Kidney (tissue), 22 donors: ENCODE measurements at places on chromosomes 2 and 18.

- DNase-seq: no peak
Observed at GRCh38 chr2:218229239-218229638, 12.2 kb downstream of the ARPC2 start.

DNA sequence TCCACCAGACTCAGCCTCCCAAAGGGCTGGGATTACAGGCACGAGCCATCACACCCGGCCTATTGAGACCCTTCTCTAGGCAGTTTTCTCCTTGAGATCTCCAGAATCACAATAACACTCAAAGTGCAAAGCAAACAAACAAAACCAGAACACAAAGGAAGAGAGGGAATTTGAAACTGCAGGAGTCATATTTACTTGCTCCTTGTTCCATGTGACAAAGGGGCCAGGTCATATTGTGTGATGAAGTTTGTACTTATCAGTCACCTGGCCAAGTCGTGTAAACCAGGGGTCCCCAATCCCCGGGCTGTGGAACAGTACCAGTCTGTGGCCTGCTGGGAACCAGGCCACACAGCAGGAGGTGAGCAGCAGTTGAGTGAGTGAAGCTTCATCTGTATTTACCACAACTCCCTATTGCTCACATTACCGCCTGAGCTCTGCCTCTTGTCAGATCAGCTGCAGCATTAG, 26.5 kb downstream of the SCYGR8 start:
- DNase-seq: no peak

GRCh38 chr18:54774423-54774822, 53.9 kb upstream of the RAB27B start:
- DNase-seq: no peak

GRCh38 chr2:102340778-102341177, 14.8 kb upstream of the IL18R1 start:
- DNase-seq: no peak

GRCh38 chr18:58762781-58763171, 91.5 kb downstream of the MALT1 start:
- DNase-seq: no peak

GRCh38 chr2:216130346-216130971, 21.3 kb downstream of the XRCC5 start:
- DNase-seq: no peak

DNA sequence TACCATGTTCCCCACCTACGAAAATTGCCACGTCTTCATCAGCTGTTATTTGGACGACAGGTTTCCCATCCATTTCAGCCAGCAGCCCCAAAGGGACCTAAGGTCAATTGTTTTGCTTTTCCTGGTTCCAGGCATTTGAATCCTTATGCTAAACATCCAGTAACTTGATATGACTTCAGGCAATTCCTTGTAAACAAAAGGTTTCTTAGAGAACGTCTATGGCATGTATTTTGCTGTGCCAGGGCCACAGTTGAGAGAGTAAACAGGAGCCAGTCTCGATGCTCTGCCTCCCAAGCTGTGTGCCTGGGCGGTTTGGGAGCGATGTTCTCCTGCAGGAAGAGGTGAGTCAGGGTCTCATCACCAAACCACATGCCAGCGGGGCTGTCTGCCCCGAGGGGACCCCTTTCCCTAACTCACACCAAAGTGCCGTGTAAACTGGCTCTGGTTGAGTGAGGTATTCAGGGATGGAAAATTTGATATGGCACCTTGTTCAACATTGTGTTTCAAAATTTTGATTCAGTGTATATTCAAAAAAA, 12.9 kb upstream of the MC5R start:
- no peak for DNase-seq

- DNase-seq: no peak
Observed at GRCh38 chr2:30235859-30236535, 4.7 kb downstream of the LBH start.

- DNase-seq: no peak
Observed at GRCh38 chr2:62597323-62597722, 91.3 kb upstream of the TMEM17 start.

DNA sequence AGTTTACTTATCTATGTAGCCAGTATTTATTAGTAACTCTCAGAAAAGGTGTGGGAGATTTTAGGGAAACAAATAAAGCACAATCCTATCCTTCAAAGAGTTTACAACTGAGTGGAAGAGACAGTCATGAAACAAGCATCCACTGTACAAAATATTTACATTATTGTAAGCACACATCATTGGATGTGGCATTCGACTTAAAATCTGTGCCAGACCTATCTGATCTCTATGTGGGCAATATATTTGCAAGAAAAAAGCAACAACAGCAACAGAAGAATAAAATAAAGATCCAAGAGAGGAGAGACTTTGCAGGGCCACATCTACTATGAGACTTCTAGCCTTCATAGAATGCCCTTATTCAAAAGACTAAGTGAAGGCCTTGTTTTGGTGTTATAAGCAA, 882.1 kb upstream of the PIK3C3 start:
- DNase-seq: no peak

- DNase-seq: peak; percentile 64
Observed at GRCh38 chr2:190343536-190344275, at the start of gene INPP1. Gene INPP1, plus strand, starts transcription at chr2:190343589. Its CDS starts 16,514 bp downstream, at chr2:190360103.

- DNase-seq: no peak
Observed at GRCh38 chr18:32831781-32832180, 59.0 kb upstream of the KLHL14 start.

- DNase-seq: no peak
Observed at GRCh38 chr2:198143156-198143555, 338.8 kb downstream of the PLCL1 start.

DNA sequence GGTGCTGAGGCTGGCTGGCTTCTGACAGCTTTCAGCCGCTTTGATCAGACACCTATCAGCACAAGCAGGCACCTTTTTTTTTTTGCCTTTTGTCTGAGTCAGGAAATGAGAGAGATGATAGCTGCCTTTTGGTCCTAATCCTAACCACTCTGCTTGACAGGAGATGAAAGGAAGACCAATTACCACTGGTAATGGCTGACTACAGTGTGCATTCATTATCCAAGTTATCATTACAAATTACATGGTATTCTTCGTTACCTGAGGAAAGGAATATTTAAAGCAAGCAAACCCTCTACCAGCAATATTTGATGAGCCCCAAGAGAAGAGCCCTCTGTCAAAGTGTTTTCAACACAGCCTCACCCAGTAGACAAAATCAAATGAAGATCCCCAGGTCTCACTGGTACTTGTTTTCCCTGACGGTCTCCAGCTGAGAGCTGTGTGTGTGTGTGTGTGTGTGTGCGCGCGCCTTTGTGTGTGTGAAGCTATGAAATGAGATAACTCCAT, 925.7 kb downstream of the DCDC2C start:
- DNase-seq: no peak

GRCh38 chr18:55396979-55397378, 191.0 kb downstream of the TCF4 start:
- no peak for DNase-seq

DNA sequence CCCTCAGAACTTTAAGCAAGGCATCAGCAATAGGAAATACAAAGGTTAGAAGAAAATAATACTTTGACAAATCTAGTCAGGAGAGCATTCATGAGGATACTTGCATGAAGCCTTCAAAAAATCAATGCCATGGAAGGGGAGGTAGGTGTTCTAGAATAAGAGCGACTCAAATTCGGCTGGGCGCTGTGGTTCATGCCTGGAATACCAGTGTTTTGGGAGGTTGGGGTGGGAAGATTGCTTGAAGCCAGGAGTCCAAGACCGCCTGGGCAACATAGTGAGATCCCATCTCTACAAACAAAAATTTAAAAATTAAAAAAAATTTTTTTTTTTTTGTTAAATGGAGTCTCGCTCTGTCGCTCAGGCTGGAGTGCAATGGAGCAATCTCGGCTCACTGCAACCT, 21.8 kb downstream of the GBX2 start:
- no peak for DNase-seq

DNA sequence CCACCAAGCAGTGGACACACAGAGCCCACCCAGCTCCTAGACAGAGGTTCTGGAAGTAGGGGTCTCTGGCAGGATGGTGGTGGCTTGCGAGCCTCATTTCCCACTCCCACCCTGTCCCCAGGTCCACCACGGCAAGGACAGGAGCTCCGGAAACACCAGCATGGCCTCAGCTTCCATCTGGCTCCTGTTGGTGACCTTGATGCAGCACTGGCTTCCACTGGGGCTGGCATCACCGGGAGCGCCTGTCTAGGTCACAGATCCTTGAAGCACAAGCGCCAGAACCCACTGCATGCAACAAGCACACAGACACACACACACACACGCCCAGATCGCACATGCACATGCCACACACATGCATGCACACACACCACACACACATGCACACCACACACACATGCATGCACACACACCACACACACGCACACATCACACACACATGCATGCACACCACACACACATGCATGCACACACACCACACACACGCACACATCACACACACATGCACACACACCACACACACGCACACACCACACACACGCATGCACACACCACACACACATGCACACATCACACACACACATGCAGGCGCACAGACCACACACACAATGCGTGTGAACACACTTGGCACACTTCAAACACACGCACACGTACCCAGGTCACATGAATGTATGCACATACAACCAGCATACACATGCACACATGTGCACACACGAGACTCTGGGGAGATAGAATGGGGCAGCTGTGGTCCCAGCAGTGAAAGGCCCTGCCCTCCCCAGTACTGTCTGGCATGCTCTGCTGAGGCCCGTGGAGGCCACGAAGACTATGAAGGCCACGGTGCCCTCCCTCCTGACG, 63.7 kb downstream of the TWIST2 start:
- DNase-seq: no peak

- no peak for DNase-seq
Observed at GRCh38 chr18:8938817-8939216, 163.7 kb upstream of the NDUFV2 start.

- DNase-seq: no peak
Observed at GRCh38 chr2:200252265-200253067, 54.0 kb upstream of the SPATS2L start.

GRCh38 chr2:46097714-46098480, 199.3 kb upstream of the EPAS1 start:
- DNase-seq: peak; percentile 47

GRCh38 chr2:208245746-208246145, 9.1 kb downstream of the IDH1 start:
- DNase-seq: no peak

DNA sequence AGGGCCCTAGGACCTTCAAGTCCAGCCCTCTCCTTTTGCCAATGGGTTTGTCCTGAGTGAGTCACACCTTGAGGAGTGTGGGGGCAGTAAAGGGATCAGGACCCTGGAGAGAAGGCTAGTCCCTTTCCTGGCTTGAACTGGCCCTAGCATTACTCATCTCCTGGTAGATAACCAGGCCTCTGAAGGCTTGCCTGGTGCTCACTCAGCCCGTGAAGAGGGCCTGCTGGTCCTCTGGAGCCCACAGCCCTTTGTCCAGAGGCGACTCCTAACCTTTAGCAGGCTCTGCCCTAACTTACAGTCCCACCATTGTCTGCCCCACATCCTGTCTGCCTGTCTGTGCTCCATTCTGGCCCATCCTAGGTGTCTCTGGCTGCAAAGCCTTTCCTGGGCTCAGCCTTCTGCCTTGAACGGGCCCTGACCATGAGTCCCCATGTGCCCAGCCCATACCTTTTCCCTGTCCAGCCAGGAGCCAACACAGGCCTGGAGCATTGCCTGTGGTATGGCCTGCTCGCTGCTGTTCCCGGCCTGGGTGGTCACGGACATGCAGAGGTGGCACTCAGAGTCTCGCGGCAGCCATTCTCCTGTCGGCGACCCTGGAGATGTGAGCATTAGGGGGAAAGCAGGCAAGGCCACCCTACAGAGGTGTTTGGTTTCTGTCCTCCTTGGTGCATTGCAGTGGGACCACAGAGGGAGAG, 5.0 kb downstream of the SFTPB start:
- no peak for DNase-seq

DNA sequence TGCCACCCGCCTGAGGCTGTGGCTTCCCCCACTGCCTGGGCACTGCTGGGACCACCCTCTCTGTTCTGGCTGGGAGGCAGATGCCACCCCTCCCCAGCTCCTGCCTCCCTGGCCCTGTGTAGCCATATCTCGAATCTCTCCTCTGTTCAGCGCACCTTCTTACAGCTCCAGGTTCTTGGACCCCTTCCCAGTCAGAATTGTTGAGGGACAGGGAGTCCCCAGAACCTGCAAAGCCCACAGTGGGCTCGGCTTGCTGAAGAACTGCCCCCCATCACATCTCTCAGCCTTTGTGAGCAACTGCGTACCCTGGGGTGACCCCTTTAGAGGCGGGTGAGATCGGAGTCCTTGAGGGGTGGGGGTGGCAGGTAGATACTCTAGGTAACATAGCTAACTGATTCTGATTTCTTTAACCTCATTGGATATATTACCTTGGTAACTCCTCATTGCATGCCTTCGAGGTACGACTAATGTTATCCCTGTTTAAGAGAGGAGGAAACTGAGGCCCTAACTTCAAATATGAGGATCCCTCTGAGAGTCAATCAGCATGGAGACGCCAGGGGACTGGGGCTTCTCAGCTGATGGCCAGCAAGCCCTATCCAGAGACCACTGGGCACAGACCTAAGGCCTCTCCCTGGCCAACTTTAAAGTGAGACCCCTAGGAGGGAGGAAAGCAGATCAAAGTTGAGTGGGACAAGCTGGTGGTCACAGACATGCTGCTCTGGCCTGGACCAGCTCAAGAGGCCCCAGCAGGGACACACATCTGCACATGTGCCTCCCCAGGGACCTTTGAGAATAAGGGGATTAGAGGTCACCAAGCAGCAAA, 101.3 kb downstream of the CAPN13 start:
- DNase-seq: no peak

- no peak for DNase-seq
Observed at GRCh38 chr2:223586261-223586660, 15.9 kb downstream of the SCG2 start.

- DNase-seq: no peak
Observed at GRCh38 chr2:105575499-105576025, 169.2 kb upstream of the NCK2 start.

DNA sequence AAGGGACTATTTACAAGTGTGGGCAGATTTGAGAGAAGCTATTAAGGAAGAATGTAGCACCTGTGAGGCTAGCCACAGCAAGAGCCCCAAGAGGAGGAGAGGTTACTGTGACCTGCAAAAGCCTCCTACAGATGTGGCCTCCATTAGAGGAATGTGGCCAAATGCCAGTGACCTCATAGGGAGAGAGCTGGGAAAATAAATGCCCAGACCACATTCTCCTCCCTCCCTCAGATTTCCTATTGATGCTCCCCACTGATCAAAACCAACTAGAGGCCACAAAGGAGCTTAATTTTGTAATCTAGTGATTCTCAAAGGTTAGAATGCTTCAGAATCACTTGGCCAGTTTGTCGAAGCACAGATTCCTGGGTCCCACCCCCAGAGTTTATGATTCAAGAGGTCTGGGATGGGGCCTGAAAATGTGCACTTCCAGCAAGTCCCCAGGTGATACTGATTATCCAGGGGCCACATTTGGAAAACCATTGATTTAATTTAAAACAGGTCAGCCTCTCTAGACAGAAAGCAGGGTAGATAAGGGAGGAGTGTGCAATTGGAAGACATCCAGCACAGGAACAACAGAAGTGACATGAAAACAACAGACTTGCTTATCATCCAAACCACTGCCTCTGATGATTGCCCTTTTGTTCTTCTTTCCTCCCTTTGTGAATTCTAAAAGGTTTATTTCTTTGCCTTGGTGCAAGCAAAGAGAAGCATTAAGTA, 61.2 kb upstream of the RBBP8 start:
- no peak for DNase-seq
